ENCODE measurements at places on chromosomes 4 and X.

DNA sequence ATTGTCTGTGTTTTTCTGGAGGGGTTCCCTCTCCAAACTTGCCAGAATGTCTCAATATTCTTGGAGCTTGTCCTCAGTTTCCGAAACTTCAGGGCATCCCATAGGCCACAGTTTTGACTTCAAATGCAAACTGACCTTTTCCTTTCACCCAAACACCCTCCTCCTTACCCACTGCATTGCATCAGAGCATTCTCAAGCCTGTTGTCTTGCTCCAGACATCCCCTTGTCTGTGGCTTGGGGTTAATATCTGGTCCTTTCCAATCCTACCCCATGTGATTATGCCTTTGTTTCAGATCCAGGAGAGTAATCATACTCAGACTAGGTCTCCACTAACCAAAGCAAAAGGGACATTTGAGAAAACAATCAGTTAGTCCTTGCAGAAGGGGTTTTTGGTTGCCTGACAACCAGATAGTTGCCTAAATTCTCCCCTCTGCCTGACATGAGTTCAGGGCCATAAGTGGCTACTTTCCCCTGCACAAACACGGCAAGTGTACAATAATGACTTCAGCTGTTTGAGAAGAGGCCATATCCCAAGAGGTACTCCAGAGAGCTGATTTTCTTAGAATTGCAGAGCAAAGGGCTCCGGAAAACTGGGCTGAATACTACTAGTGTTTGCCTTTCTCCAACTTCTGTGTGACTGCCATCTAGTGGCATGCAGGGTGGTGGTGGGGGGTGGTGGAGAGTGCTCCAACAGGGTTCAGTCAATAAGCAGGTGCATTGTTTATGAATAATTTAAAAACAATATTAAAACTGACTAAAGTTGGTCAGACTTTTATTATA lies 130.2 kb downstream of the CHRDL1 start:
- no peak for DNase-seq

GRCh38 chrX:119174900-119175299 lies 47.3 kb upstream of the KIAA1210 start:
- no peak for DNase-seq

DNA sequence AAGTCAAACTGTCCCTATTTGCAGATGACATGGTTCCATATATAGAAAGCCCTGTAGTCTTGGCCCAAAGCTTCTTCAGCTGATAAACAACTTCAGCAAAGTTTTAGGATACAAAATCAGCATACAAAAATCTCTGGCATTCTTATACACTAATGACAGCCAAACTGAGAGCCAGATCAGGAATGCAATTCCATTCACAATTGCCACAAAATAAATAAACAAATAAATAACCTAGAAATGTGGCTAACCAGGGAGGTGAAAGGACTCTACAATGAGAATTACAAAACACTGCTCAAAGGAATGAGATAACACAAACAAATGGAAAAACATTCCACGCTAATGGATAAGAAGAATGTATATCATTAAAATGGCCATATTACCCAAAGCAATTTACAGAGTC lies 52.9 kb upstream of the CXCL8 start:
- no peak for DNase-seq

DNA sequence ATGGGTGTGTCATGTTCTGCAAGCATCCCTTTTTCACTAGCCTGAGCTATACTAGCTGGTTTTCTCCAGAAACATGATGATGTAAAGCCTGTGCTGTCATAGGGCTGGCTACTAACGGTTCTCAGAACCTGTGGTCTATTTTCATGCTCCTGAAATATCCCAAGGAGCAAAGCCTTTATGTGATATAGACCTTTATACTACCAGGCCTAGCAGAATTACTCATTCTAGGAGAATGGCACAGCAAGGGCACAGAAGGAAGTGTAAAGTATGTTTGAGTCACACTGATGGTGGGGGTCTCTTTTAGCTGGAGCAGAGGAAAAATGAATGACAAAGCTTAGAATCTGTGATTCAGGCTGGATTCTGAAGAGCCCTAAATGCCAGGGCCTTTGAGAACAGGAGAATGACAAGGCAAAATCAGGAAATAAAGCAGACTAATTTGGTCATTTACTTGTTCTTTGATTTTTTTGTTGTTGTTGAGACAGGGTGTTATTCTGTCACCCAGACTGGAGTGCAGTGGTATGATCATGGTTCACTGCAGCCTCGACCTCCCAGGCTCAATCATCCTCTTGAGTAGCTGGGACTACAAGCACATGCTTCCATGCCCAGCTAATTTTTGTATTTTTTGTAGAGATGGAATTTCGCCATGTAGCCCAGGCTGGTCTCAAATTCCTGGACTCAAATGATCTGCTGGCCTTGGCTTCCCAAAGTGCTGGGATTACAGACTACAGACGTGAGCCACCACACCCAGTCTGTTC lies 11.8 kb downstream of the TCEAL1 start:
- DNase-seq, result no peak

DNA sequence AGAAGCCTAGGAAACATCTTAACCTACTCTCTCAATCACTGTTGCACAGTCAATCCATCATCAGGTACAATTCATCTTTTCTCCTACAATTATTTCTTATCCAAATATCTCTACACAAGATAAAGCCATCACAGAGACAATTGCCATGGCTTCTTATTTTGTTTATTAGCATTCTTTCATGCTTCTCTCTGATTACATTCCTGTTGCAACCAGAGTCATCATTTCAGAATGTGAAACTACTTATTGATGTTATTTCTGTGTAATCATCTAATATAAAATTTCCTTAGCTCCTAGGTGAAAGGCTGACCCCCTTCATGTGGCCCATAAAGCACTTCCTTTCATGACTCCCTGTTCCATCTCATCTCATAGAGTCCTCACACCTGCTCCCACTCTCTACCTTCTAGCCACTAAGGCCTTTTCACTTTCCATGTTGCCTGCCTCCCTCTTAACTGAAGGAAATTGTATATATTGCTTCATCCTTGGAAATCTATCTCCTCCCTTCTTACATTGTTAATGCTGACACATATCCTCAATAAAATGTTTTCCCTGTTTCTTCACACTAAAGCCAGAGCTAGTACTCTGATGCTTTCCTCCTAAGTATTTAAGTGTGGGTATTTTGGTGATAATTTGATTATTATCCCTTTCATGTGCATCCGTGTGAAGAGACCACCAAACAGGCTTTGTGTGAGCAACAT lies 829.9 kb downstream of the FAT4 start:
- DNase-seq, result no peak

- DNase-seq, result no peak
Observed at GRCh38 chrX:44992775-44993174, 119.8 kb downstream of the KDM6A start.

GRCh38 chr4:26525771-26526150 lies 35.5 kb upstream of the CCKAR start:
- DNase-seq, result no peak

DNA sequence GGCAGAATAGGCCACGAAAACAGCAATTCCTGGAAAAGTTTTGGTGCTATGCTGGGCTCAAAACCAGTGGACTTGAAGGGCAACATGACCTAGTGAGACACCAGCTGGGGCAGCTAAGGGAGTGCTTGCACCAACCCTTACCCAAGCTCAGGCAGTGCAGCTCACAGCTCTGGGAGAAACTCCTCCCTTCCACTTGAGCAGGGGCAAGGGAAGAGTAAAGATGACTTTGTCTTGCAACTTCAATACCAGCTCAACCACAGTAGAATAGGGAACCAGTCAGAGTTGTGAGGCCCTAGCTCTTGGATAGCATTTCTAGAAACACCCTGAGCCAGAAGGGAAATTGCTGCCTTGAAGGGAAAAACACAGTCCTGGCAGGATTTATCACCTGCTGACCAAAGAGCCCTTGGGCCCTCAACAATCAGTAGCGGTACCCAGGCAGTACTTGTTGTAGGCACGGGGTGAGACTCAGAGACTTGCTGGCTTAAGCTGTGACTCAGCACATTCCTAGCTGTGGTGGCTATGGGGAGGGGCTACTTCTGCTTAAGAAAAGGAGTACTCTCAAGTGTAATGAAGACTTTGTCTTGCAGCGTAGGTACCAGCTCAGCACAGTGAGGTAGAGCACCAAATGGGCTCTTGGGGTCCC lies 19.7 kb upstream of the ABCG2 start:
- DNase-seq, result no peak

GRCh38 chr4:157045507-157046127 lies 30.3 kb upstream of the GLRB start:
- no peak for DNase-seq

DNA sequence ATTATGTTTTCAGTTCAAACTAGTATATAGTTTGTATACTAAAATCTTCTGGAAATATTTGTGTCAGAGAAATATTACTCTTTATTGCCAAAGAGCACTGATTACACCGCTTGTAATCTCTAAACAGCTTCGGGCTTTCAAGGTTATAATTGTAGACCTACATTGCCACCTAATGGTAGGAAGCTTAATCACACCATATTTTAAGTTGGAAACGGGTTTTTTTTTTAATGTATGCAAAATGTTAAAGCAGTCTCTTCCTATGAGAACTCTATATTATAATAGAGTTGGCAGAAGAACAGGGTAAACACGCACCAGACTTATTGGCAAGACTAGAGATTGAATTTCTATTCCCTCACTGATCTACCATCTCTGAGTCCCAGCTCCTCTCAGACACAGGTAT lies 19.5 kb upstream of the NFXL1 start:
- DNase-seq, result no peak

- no peak for DNase-seq
Observed at GRCh38 chr4:21102667-21103066, 402.4 kb downstream of the PACRGL start.

DNA sequence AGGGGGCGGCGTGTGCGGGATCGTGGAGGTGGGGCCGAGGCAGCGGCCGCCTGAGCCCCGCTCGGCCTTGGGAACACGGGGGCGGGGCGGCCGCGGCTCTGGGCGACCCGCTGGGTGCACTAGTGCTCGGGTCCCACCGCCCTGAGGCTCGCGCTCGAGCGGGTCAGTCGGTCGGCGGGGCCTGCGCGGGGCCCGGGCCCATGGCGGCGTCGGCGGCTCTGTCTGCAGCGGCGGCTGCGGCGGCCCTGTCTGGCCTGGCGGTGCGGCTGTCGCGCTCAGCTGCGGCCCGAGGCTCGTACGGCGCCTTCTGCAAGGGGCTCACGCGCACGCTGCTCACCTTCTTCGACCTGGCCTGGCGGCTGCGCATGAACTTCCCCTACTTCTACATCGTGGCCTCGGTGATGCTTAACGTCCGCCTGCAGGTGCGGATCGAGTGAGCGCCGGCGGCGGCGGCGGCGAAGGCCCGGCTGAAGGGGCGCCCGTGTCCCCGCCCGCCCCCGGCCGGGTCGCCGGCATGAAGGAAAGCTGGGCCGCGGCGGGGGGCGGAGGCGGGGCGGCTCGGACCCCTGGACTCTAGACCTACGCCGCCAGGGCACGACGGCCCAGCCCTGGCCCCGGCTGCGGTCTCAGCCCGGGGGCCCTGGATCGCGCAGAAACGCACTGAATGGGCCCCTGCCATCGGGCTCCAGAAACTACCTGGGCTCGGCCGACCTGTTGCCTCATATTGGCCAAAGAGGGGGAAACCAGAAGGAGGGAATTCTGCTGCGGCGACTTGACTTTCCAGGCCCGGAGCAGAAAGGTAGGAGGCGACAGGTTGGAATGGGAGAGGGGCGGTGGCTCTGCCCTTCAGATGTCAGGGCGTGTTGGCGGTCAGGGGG lies at the start of gene SMIM10L2A:
SMIM10L2A (plus strand) TSS at position 13 of the 878 bp plus-strand sequence; CDS start at position 201, 188 bp downstream.
- DNase-seq, result no peak

- no peak for DNase-seq
Observed at GRCh38 chr4:57274082-57274481, 163.9 kb upstream of the IGFBP7 start.

All from activated CD8-positive, alpha-beta memory T cell treated with anti-CD3 and anti-CD28 coated beads, Interleukin-2, amount 50 U/mL, for 48 hours (primary cell).